Stimulated activated CD4-positive, alpha-beta T cell treated with anti-CD3 and anti-CD28 coated beads, Interleukin-4, amount 100 ng/mL, for 1 hour (primary cell): ENCODE measurements at places on chromosomes 7 and 10.
A peak's percentile ranks its signal among the peaks of the same experiment; 100 is the strongest.

GRCh38 chr7:41491308-41491707, 211.6 kb downstream of the INHBA start:
- DNase-seq = no peak

GRCh38 chr7:135716677-135717238, 11.2 kb downstream of the SLC13A4 start:
- DNase-seq = no peak

DNA sequence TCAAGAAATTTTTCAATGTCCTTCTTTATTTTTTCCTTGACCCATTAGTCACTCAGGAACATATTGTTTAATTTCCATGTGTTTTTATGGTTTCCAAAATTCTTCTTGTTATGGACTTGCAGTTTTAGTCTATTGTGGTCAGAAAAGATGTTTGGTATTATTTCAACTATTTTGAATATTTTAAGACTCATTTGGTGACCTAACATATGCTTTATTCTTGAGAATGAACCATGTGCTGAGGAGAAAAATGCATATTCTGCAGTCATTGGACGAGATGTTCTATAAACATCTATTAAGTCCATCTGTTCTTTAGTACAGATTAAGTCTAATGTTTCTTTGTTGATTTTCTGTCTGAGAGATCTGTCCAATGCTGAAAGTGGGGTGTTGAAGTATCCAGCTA, 42.3 kb upstream of the MDFIC start:
- no peak for DNase-seq

GRCh38 chr10:112724404-112724991, 225.5 kb upstream of the TCF7L2 start:
- DNase-seq = no peak

DNA sequence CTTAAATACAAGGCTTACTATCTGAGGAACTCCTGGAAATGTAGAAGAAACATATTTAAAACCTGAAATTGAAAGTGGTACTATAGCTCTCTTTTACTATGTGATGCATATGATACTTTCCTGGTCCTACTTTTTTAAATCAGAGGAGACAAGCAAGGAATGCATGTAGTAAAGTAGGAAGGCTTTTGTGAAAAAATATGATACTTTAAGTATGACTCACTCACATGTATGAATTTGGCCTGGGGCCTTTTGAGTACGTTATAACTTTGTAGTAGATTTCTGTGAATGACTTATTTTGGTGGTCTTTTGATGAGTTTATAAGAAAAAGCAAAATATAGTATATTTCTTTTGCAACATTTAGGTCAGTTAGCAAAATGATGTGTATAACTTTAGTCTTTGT, 53.8 kb downstream of the TAX1BP1 start:
- no peak for DNase-seq

GRCh38 chr10:75000748-75001321, 110.6 kb upstream of the SAMD8 start:
- no peak for DNase-seq

DNA sequence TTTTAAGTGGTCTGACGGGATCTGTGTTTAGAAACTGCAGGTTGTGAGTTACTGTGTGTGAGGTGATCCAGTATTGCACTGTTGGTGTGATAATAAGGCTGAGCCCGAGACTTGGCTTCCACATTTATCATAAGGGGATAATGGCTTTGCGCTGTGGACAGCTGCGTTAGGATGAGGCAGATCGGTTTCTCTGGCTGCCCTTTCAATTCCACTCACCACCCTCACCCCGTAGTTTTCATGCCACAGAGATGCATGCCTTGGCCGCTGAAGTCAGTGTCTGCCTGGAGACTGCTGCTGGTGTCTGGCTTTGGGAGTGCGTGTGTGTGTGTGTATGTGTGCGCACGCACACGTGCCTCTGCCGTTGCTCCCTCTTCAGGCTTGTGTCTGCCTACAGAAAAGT, 273.0 kb downstream of the CCDC3 start:
- DNase-seq = no peak

DNA sequence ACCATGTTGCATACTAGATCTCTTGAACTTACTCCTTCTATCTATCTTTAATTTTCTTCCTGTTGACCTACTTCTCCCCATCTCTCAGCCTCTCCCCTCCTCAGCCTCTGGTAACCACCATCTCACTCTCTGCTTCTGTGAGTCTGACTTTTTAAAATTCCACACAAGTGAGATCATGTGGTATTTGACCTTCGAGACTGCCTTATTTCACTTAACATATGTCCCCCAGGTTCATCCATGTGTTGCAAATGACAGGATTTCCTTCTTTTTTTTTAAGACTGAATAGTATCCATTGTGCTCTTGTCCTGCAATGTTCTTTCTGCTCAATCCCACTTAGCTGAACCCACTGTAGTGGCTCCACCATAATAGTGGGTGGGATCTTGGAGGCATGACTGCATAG, 51.4 kb upstream of the DNAJC1 start:
- no peak for DNase-seq

GRCh38 chr7:78127009-78127408, 328.4 kb downstream of the PHTF2 start:
- no peak for DNase-seq

GRCh38 chr7:120805636-120806388, 52.1 kb downstream of the TSPAN12 start:
- DNase-seq = peak; percentile 31

DNA sequence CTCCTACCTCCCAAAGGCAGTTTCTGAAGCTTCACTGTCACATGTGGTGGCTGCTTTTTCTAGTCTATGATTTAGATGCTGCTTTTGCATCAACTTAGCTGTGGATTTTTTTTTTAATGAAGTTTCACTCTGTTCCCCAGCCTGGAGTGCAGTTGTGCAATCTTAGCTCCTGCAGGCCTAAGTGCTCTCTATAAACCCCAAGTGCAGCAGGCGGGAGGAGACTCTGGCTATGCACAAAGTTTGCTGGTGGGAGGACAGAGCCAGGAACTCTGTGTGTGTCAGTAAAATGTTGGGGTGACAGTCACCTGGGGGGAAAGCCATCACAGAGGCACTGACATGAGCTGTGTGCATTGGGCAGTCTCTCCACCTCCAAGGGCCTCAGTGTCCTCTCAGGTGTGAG, 138.8 kb upstream of the FAM20C start:
- no peak for DNase-seq

- DNase-seq = no peak
Measured at GRCh38 chr10:12796401-12797160, 204.9 kb downstream of the CCDC3 start.

- DNase-seq = no peak
Measured at GRCh38 chr7:37309493-37309892, 139.2 kb downstream of the ELMO1 start.

DNA sequence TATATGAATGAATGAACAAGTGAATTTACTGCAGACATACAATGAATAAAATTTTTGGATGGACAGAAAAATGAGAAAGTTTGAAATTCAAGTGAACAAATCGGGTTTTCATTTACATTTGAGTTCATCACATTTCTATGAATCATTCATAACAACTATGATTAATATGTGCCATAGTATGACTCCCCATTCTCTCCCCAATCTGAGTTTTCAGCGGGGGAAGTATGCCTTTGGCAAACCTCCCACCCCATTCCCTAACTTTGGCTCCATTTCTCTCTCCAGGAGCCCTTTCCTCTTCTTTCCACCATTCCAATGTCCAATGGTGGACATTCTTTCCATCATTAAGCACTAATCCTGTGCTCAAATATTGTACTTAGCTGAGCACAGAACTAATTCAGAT, 96.8 kb upstream of the LSM8 start:
- no peak for DNase-seq

GRCh38 chr7:142807855-142808460, 37.2 kb downstream of the PRSS2 start:
- DNase-seq = no peak

DNA sequence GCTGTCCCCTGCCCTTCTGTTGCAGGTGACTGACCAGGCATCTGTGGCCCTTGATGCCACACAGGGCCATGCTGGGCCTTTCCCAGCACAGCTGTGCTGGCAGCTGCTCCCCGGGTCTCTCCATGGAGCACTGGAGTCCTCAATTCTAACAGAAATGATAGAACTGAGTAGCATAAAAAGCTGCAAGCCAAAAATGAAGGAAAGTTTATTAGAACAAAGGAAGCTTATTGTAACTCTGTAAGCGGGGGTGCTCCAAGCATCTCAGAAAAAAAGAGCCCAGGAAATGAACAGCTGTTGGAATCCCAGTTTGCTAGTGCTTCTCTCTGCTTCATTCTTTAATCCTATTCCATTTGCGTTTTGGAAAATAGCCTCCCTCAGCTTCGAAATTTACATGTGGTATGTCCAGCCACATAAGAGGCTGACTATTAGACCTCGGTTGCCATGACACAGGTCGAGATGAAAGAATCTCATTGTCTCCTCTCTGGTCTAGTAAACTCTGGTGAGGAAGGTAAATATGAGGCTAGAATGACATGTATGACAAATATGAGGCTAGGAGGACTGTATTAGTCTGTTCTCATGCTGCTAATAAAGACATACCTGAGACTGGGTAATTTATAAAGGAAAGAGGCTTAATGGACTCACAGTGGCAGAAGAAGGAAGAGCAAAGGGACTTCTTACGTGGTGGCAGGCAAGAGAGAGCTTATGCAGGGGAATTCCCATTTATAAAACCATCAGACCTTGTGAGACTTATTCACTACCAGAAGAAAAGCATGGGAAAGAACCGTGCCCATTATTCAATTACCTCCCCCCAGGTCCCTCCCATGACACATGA, 23.7 kb downstream of the EPDR1 start:
- no peak for DNase-seq

DNA sequence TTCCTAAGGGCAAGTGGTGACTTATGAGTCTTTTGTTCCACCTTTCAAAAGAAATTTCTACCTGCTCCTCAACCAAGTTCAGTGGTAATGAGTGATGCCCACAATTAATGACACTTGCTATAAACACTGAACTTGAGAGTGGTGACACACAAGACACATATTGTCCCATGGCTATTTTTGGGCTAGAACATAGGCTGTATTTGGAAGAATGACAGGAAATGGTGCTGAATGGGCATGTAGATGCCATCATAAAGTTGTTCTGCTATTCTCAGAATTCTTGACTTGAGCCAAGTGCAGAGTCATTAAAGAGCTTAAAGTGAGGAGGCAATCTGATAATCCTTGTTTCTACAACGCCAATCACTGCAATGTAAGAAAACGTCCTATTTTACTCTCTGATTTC, 313.3 kb downstream of the AGMO start:
- no peak for DNase-seq

- no peak for DNase-seq
Measured at GRCh38 chr7:4103352-4104091, 578.6 kb upstream of the FOXK1 start.

GRCh38 chr10:22682237-22683139, 31.9 kb downstream of the PIP4K2A start:
- no peak for DNase-seq

DNA sequence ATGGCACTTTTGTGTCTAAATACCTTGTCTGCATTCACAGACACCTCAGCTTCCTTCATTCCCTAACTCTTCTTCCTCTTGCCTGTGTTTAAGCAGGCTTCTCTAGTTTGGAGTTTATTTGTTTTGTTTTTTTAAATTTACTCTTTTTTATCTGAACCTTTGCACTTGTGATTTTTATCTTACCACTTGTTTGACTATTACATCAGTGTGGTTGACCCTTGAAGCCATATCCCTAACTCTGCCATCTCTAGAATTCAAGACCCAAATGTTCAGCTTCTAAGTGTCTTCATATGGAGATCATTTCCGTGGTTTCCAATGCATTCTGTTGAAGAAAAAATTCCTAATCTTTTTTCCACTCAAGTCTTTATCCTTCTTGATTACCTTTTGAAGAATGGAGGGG, 233.3 kb downstream of the KIAA1217 start:
- no peak for DNase-seq

- no peak for DNase-seq
Measured at GRCh38 chr7:127954357-127954748, 76.9 kb downstream of the LRRC4 start.

- no peak for DNase-seq
Measured at GRCh38 chr7:107230334-107230733, 61.5 kb downstream of the HBP1 start.

- no peak for DNase-seq
Measured at GRCh38 chr7:69334701-69335100, 263.6 kb upstream of the AUTS2 start.

DNA sequence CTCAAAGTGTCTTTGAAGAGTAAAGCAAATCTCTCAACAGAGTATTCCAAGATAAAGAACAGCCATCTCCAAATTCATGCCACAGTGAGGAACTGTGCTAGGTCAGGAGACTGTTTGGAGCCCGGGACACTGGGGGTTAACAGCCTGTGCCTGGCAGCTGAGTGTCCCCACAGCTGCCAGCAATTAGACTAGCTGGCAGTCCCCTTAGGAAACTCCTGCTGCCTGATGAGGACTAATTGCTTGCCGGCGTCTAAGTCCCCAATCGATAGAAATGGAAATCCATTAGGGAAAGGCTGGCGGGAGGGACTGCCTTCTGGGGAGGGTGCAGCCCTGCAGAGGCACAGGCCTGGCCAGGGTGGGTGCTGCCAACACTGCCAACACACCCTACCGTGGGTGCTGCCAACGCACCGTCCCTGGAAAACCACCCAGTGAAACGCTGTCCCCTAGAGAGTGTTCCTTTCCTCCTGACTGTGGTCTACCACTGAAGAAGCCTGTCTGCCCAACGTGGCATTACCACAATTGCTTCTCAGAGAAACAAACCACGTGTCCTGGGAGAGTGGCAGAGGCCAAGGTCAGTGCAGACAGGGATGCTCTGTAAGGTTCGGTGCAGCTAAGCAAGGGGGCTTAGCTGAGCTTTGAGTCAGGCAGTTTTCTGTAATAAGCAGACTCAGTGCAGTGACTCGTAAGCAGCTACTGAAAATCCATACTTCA, 60.8 kb downstream of the XRCC2 start:
- no peak for DNase-seq

GRCh38 chr10:24825551-24825950, 101.9 kb upstream of the ARHGAP21 start:
- no peak for DNase-seq

GRCh38 chr7:69833964-69834363, 235.7 kb downstream of the AUTS2 start:
- DNase-seq = no peak

DNA sequence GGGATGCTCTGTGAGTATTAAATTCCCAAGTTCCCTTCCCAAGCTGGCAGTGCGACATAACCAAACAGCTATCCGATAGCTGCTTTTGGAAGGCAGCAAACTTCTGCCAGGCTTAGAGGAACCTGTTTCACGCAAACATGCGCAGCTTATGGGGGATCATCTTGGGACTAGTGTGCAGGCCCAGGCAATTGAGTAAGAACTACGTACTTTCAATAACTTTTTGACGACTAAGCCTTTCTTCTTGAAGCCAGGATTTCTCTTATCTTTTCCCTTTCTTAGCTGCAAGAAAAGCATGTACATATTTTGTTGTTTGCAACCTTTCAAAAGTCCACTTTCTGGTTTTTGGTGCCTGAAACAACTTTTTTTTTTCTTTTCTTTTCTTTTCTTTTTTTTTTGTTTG, 28.7 kb upstream of the SEPHS1 start:
- DNase-seq = no peak
